ENCODE measurements at places on chromosomes 3 and 15. TPM values are rescaled to one million over a fixed set of nuclear protein-coding genes. Genes with fewer than 3 reads are reported as not detected.

DNA sequence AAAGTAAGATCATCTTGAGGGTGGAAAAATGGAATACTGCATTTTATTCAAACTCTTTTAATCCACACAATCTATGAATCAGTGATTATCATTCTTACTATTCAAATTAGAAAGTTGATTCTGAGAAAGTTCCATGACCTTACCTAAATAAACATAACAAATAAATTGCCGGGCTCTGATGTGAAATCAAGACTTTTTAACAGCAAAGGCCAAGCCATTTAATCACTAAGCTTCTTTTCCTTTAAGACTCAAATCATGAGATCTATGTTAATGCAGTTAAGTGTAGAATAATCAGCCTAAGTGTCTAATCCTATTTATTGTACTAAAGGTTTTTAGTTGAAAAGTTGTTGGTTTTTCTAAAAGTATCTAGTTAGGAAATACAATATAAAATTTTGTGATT lies 857.0 kb downstream of the SI start:
- no peak for DNase-seq

DNA sequence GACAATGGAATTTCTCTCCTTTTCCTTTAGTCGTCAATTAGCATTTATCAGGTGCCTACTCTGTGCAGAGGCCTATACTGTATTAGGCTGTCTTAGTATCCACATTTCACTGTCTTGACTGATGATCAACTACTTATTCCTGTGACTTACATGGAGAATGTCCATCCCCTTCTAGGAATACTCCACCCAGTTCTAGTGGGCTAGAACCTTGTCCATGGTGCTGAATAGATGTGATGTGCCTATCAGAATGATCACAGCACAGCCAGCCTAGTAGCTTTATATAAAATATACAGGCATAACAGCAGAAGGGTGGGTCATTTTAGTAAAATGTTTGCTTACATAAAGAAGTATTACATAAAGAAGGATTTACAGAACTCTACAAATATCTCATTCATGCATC lies 621.4 kb downstream of the PDCD6IP start:
- no peak for DNase-seq

DNA sequence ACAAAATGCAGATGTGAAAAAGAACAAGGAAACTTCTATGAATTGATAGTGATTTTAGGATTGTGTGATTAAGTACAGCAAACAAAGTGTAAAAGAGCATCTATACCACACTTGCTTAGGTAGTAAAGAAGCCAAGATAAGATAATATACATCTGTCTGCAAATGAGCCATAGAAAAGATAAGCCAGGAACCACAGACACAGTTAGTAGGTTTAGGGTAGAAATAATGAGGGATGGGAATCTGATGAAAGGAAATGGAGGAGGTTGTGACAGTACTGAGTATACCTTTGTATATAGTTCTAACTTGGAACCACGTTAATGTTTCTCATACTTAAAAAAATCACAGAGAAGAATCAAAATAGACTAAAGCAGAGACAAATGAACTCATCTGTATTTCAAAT lies 54.0 kb downstream of the TCF12 start:
- DNase-seq = no peak

DNA sequence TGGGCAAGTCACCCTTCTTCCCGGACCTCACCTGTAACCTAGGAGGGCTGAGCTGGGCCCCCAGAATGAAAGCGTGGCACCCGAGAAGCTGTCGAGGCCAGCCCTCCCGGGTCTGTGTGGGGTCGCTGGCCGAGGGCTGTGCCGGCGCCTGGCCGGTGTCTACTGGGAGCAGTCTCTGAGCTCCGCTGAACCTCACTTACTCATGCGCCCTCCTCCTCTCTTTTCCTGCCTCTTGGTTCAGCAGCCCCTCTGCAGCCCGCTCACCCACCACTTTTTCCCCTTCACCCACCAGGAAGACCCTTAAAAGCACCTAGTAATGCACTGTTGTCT lies 419 bp downstream of the HYKK start:
- DNase-seq = no peak

The CEMIP gene
- total RNA-seq = 324 TPM

The DENND4A gene
- total RNA-seq = 30.6 TPM

The ELP6 gene
- total RNA-seq = 20.0 TPM
